Effector memory CD4-positive, alpha-beta T cell (primary cell): ENCODE measurements at places on chromosomes 12 and 14.

DNA sequence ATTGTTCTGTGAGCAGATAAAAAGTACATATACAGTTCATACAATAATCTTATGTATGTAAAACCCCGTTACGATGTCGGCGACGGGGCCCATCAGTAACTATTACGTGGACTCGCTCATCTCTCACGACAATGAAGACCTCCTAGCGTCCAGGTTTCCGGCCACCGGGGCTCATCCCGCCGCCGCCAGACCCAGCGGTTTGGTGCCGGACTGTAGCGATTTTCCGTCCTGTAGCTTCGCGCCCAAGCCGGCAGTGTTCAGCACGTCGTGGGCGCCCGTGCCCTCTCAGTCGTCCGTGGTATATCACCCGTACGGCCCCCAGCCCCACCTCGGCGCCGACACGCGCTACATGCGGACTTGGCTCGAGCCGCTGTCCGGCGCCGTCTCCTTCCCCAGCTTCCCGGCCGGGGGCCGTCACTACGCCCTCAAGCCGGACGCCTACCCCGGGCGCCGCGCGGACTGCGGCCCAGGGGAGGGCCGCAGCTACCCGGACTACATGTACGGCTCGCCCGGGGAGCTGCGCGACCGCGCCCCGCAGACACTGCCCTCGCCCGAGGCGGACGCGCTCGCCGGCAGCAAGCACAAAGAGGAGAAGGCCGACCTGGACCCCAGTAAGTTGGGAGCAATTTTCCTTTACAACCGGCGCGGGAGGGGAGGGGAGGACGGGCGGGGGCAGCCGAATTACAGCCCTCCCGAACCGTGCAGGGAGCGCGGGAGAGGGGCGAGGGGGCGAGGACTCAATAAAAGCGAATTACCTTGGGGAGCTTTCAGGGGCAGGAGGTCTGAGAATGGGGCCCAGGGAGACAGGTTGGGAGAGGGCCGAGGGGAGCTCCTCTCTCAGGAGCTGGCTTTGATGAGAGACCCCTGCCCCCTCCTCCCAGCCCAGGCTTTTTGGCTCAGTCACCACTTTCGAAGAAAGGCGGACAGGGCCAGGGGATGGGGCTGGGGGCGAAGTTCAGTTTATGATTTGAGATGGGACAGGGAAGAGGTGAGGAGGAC, at the start of gene HOXC9:
Gene HOXC9, plus strand, starts transcription at position 46 of the 999 bp plus-strand sequence. Its CDS starts 28 bp downstream, at position 74.
- peaks cover 96% of the 10 kb centered on the region for H3K27me3 ChIP-seq
- H3K4me3 ChIP-seq = peak within 1 kb of the TSS; percentile 17
- H3K4me1 ChIP-seq = peaks cover 31% of the 10 kb centered on the region
- no peak for DNase-seq

- no peaks in the 10 kb centered on the region for H3K4me1 ChIP-seq
- H3K4me3 ChIP-seq = no peak overlapping the region
- no peak for DNase-seq
- H3K27ac ChIP-seq = no peak overlapping the region
- H3K27me3 ChIP-seq = no peaks in the 10 kb centered on the region
Measured at GRCh38 chr14:100858838-100859220, 32.9 kb downstream of the MEG3 start.

GRCh38 chr14:106790189-106791036, 1264.0 kb downstream of the TMEM121 start:
- no peak overlapping the region for H3K27ac ChIP-seq
- no peak overlapping the region for H3K4me3 ChIP-seq
- DNase-seq = peak; percentile 46
- H3K4me1 ChIP-seq = no peaks in the 10 kb centered on the region
- no peaks in the 10 kb centered on the region for H3K27me3 ChIP-seq

GRCh38 chr12:62933220-62933601, 1.7 kb downstream of the PPM1H start:
- no peaks in the 10 kb centered on the region for H3K36me3 ChIP-seq
- peaks cover 4% of the 10 kb centered on the region for H3K4me1 ChIP-seq
- no peak overlapping the region for H3K4me3 ChIP-seq
- H3K27me3 ChIP-seq = peaks cover 13% of the 10 kb centered on the region
- H3K27ac ChIP-seq = no peak overlapping the region

DNA sequence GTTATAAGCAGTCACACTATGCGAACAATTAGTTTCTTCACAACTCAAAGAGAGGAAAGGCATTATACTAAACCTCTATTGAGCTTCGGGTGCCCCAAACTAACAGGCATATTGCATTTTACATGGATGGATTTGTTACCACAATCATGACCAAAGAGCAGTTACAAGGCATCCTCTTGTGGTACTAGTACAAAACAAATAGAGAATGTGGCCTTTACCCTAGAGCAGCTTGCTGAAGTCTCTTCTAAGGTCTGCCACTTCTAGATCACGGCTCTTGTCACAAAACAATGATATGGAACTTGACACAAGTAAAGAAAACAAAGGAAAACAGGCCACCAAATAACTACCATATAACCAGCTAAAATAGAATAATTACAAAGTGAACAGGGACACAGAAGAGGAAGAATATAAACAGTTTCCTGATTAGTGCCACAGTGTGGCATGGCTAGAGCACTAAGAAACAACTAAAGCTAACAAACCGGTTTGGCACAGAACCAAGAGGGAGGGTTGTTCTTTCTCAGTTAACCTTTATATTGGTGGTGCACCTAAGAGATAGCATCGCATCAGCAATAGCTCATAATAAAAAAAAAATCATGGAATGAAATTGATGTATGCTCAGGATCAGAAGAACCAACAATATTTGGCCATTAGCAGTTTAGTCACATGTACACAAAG, 209.7 kb upstream of the ATP2B1 start:
- H3K27ac ChIP-seq = no peak overlapping the region
- no peaks in the 10 kb centered on the region for H3K36me3 ChIP-seq
- no peak overlapping the region for H3K4me3 ChIP-seq
- H3K4me1 ChIP-seq = no peaks in the 10 kb centered on the region

DNA sequence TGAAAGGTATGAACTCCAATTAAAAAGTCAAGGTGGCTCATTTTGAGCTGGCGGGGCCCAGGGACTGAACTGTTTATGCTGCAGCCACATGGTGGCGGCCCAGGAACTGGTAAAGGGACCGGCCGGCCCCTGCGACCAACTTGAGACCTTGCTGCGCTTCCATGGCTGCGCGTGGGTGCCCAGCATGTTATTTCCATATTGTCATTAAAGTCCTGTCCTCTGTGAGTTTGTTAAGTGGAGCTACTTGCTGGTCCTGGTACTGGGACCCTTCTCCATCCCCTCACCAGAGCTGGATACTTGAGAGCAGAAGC, 62.3 kb downstream of the BEGAIN start:
- no peak overlapping the region for H3K4me3 ChIP-seq
- H3K27ac ChIP-seq = no peak overlapping the region
- H3K36me3 ChIP-seq = peaks cover 4% of the 10 kb centered on the region
- H3K27me3 ChIP-seq = no peaks in the 10 kb centered on the region
- H3K4me1 ChIP-seq = no peaks in the 10 kb centered on the region

- H3K27ac ChIP-seq = no peak overlapping the region
- DNase-seq = no peak
- H3K4me3 ChIP-seq = no peak overlapping the region
- no peaks in the 10 kb centered on the region for H3K4me1 ChIP-seq
Measured at GRCh38 chr12:112564160-112564784, 145.5 kb downstream of the PTPN11 start.

DNA sequence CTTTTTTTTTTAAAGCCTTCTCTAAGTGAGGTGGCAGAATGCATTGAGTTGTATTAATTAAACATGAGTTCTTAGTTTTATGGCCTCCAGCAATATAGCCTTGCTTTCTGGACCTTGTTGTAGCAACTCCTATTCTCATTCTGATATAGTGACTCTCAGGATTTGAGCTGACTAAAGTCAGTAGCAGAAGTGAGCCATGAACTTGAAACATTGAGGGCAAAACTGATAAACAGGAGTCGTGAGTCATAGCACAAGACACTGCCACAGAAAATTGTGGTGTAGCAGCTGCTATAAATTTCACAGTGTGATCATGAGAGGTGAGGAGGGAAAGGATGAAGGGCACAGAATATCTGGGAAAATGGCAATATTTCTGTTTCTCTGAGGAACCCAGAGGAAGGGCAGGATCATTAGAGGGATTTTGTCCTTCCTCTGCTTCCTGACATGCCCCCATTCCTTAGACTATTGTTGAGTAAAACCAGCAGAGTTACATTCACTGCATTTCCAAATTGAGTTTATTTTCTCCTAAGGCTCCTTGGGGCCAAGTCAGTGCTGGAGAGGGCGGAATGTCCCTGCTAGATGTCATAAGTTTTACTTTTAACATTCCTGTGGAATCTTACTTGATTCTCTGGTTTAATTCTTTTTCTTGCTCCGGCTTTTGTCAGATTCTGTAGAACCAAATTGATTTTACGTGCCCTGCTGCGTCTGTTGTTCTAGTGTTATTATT, 7.5 kb downstream of the KLRG1 start:
- H3K4me1 ChIP-seq = peaks cover 5% of the 10 kb centered on the region
- DNase-seq = peak; percentile 7
- H3K27ac ChIP-seq = no peak overlapping the region
- H3K4me3 ChIP-seq = no peak overlapping the region
- H3K27me3 ChIP-seq = no peaks in the 10 kb centered on the region
